ENCODE measurements at places on chromosomes 12 and 14. TPM values are rescaled to one million over a fixed set of nuclear protein-coding genes. Genes with fewer than 3 reads are reported as not detected.
A peak's percentile ranks its signal among the peaks of the same experiment; 100 is the strongest.

- no peaks in the 10 kb centered on the region for H3K27me3 ChIP-seq
- H3K36me3 ChIP-seq = no peaks in the 10 kb centered on the region
- no peak overlapping the region for H3K4me3 ChIP-seq
- peak overlapping the region; percentile 57 for H3K27ac ChIP-seq
- peaks cover 20% of the 10 kb centered on the region for H3K4me1 ChIP-seq
- DNase-seq = no peak
Observed at GRCh38 chr12:96402061-96402460, 1.8 kb upstream of the CDK17 start.

GRCh38 chr14:60509438-60510253 is 700 bp downstream of the SIX6 start:
- DNase-seq = no peak
- H3K36me3 ChIP-seq = no peaks in the 10 kb centered on the region
- H3K4me3 ChIP-seq = no peak overlapping the region
- no peaks in the 10 kb centered on the region for H3K4me1 ChIP-seq

DNA sequence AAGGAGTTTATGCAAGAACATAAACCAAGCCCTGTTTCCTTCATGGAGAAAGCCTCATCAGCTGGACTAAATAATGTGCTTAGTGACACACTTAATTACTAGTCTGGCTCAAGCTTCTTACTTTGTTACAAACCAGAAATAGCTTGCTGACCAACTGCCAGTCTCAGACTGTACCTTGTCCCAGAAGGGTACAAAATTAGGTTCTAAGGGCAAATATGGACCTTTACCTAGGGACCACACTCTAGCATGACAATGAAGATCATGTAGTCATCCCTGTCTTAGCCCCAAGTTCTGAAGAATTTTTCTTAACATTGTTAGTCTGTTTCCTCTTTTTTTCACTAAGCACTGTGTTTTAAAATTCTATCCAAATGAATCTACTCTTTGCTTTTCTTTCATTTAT is 2.2 kb downstream of the AMN1 start:
- peak overlapping the region; percentile 8 for H3K27ac ChIP-seq
- H3K36me3 ChIP-seq = no peaks in the 10 kb centered on the region
- H3K4me1 ChIP-seq = peaks cover 23% of the 10 kb centered on the region
- H3K4me3 ChIP-seq = no peak overlapping the region
- no peak for DNase-seq

DNA sequence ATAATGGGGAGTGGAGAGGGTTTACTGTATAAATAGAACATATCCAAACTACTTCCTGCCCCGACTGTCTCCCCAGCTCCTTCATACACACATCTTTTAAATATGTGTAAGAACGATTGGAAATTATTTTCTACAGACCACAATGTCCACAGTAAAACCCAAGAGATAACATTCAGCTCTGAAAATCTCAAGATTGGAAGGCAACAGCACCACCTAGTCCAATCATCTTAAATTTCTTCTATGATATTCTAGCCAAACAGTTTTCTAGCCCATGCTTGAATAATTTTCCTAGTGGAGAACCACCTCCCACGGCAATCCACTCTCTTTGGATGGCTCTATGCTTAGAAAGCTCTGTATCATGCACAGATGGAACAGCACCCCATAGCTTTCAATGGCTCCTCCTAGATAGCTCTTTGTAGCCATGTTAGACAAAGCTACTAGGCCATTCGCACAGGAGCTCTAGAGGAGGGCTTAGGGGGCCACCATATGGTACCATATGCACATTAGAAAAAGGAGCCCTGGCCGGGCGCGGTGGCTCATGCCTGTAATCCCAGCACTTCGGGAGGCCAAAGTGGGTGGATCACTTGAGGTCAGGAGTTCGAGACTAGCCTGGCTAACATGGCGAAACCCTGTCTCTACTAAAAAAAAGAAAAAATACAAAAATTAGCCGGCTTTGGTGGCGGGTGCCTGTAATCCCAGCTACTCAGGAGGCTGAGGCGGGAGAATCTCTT is 18.1 kb downstream of the VDR start:
- H3K27me3 ChIP-seq = no peaks in the 10 kb centered on the region
- no peak overlapping the region for H3K4me3 ChIP-seq
- no peaks in the 10 kb centered on the region for H3K36me3 ChIP-seq
- no peak for DNase-seq
- H3K27ac ChIP-seq = no peak overlapping the region
- no peaks in the 10 kb centered on the region for H3K4me1 ChIP-seq

LHX5 gene
- total RNA-seq = not detected

Data from Panc1 (cell line).